ENCODE measurements at places on chromosomes 3 and 15. TPM values are rescaled to one million over a fixed set of nuclear protein-coding genes. Genes with fewer than 3 reads are reported as not detected.
A peak's percentile ranks its signal among the peaks of the same experiment; 100 is the strongest.

DNA sequence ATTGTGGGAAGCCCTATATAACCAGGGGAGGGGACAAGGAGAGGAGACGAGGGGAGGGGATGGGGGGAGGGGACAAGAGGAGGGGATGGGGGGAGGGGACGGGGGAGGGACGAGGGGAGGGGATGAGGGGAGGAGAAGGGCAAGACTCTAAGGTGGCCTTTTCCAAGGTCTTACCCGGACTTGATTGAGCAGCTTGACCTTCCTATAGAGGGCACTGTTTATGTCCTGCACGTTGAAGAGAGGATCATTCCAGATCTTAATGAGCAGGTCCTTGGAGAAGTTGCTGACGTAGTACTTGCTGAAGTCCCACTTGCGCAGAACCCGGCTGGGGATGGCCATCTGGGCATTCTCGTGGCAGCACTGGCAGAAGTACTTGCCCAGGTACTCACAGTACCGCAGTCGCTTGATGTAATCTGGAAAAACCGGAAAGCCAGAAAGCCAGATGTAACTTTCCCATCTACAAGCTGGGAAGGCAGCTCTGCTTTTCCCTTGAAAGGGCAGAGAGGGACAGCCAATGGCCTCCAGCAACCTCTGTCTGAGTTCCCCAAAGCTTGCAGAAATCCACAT, 55.7 kb downstream of the RUBCN start:
- DNase-seq, result no peak

GRCh38 chr3:117476572-117476971, 767.0 kb downstream of the TUSC7 start:
- DNase-seq, result no peak

DNA sequence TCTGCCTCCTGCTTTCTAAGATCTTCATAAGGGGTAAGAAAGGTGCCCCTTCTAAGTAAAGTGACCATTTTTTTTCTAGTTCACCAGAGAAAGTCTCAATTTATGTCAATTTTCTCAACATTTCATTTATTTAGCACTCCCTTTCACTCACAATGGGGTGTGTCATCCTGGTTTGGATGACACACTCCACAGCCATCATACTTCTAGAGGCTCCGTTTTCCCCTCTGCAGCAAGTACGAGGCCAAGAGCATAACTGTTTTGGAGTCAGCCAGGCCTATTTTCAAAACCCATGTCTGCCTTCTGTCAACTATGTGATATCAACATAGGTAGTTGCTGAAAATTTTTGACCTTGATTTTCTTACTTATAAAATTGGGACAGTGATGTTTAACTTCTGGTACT, 703.2 kb downstream of the NLGN1 start:
- no peak for DNase-seq

DNA sequence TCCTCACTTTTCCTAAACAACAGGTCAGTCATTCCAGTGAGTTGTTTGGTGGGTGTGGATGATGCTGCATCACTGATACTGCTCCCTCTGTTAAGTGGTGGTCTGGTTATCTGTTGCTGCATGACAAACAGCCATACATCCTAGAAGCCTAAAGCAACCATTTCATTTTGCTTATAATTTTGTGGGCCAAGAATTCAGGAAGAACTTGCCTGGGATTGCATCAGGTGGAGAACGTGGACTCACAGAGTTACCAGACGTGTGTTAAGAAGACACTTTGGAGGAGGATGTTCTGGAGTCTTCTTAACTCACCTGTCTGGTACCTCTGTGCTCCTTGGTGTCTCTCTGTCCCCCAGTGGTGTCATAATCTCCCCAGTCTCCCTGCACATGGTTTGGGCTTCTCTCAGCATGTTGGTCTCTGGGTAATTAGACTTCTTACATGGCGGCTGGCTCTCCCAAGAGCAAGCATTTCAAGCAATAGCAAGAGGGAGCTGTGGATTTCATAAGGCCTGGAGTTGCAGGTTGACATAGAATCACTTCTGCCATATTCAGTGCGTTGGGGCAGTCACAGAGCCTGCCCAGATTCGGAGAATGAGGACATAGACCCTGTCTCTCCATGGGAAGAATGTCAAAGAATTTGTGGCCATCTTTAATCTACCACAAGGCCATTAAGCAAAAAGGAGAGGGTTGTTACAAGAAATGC, 20.1 kb downstream of the USP3 start:
- no peak for DNase-seq

GRCh38 chr3:194137008-194137505, 1.1 kb downstream of the HES1 start:
- peak; percentile 40 for DNase-seq

DNA sequence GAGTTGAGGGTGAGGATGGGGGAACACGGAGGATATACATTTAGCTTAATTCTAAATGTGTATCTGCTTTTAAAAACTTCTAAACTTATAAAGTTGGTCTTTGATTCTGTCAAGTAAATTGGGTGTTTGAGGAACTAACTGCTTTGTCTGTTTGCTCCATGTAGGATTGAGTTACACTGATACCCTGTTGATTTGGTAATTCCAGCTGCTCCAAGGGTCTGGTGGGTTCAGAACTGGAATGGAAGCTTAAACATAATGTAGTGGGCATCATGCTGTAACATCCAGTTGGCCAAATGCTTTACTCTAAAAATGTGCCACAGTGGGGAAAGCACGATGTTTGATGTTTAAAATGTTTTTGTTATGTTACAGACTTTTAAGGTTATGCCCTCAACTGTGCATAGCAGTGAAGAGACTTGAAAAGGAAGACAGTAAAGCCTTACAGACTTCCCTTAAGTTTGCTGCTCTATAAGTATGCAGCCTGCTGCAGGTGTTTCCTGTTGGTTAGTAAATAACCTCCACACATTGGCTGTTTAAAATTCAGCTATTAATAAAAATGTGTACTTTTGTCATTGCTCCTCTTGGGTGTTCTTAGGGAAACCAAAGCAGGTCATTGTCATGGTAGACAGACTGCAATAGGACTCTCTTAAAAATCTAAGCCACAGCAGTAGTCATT, 5.9 kb upstream of the EDEM1 start:
- DNase-seq, result no peak

- no peak for DNase-seq
These were observed 29.6 kb downstream of the SST start for GRCh38 chr3:187640569-187641059.

DNA sequence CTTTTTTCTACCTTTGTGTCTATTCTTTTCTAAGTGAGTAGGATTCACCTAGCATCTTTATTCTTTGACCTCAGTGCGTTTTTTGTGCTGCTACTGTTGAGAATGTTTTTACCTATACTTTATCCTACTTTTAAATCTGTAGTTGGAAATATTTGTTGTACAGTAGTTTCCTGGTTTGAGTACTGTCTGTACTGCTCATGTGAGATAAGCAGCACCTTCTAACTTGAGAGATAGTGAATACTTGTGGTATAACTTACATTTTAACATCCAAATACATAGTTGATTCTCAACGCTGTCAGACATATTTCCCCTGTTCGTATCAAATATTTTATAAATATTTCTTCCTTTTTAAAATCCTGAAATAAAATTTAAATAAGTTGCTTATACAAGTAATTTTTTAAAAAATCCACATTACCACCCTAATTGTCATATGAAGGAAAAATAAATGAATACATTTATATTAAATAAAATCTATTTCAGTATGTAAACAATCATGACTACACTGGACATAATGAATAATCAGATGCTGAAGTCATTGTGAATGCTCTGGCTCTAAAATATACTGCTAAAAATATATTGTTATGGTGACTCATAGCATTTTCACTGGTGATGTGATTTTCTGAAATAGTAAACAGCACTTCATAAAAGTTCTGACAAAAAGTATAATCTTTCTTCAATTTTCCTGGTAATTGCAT, 17.4 kb downstream of the ATP11B start:
- DNase-seq, result no peak

- no peak for DNase-seq
These were observed 50.5 kb downstream of the CRYGS start for GRCh38 chr3:186493525-186494255.

DNA sequence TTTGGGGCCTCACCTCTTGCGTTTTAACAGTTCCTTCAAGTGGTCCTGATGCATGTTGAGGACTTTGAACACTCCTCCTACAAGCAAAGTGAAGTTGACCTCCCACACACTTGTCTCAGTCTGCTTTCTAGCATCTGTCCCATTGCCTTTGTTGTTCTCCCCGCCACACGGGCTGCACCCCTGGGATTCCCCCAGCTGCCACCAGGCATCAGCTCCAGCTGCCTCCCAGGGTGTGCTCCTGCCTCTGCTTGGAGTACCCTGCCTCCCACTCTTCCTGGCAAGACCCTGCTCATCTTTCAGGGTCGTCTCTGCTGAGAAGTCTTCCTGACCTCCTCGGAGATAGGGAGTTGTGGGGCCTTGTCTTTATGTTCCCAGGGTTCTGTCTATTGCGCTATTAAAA, 52.2 kb downstream of the IGF1R start:
- DNase-seq, result no peak

GRCh38 chr15:88428053-88428452, 39.1 kb downstream of the MRPL46 start:
- DNase-seq, result no peak

DNA sequence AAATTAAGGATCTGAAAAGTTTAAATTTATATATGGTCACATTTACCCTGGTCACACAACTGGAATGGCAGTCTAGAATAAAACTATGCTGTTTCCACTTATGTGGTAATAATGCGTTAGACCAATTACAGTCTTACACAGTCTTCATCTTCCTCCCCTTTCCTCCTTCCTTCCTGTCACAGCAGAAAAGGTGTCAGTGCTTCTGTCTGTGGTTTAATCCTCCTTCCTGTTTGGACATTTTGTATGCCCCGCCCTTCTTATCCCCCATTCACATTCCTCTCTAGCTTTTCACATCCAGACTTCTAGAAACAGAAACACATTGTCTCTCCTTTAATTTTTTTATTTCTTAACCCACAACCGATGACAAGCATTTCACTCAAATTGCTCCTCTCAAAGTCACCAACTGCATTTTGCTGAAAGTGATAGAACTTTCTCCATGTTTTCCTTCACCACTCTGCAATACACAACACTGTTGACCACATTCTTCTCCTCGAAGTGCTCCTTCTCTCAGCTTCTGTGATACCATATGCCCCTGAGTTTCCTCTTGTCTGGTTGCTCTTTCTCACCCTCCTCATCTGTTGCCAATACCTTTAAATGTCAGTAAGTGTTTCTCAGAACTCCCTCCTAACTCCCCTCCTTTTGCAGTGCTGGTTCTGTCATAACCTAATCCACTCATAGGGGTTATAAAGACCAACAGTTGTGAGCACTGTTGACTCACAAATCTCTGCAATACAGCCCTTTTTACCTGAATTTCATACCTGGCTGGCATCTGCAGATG, 271.6 kb downstream of the UBE2E2 start:
- DNase-seq, result no peak

- no peak for DNase-seq
These were observed 14.9 kb upstream of the HES1 start for GRCh38 chr3:194120789-194121770.

GRCh38 chr3:56525291-56525690, 31.7 kb upstream of the CCDC66 start:
- no peak for DNase-seq

DNA sequence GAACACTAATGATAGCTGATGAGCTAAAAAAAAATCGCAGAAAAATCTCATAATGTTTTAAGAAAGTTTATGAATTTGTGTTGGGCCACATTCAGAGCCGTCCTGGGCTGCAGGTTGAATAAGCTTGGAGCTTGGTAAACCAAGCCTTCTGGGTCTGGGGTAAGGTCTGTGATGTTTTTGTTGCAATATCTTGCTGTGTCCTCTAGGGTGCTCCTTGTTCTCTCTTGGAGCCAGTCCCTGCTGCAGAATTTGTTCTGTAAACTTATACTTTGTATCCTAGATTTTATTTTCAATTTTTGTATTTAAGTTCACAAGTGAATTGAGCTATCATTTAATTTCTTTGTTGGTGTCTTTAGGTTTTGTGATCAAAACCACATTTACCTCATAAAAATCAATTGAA, 143.7 kb downstream of the NR1D2 start:
- no peak for DNase-seq

DNA sequence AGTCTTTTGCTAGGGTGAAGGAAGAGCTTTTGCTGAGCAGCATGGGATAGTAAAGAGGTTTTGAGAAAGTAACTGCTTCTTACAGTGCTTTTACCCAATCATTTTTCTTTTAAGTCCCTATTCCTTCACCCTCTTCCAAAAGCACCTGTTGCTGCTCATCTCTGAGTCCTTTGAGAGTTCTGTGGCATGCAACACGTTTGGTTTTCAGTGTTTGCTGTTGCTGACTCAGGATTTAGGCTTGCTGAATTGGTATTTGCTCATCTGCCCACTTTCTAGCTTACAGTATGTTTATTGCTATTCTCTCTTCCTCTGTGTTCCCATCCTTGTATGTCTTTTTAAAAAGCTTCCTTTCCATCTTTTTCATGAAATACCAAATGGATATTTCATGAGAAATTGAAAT, 55.9 kb upstream of the THRB start:
- no peak for DNase-seq

DNA sequence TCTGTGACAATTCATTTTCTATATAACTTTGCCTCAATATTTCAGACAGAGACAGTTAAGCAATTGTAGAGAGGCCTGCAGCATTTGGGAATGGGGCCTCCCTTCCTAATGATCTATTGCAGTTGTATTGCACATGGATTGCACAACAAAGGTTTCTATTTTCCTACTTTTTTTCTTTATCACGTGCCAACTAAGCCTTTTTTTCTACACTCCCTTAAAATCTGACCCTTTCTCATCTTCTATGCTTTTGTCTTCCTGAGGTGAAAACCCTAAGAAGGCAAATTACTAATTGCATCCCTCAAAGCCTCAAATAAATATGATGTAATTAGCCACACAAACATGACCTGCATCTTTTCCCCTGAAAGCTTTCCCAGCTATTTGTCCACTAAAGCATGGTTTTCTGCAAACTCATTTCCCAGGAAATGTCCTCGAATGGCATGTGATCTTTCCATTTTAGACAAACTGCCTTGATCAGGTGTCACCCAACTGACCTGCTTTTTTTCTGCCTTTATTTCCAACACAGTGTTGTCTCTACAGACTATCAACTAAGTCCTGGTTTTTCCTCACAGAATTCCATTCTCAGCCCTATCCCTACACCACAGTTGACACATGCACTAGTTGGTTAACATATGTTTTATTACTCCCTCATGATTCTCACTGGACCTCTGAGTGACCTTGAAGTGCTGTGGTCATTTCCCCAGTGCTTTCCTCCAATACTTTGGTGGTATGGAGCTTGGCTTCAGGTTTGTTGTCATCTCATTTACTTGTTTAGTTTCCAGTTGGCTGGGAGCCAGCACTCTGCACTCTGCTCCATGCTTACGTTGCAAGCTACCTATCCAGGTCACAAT, 31.9 kb upstream of the TSC22D2 start:
- DNase-seq, result no peak

The TRPM1 gene
- total RNA-seq, result not detected

The MYO5C gene
- total RNA-seq, result 3.2 TPM

The AADACL2 gene
- not detected for total RNA-seq

The CPLX3 gene
- total RNA-seq, result not detected

The RPL32 gene
- 1,764 TPM for total RNA-seq

The MKRN3 gene
- total RNA-seq, result 1.5 TPM

The CSPG4 gene
- not detected for total RNA-seq

The FAM107A gene
- total RNA-seq, result not detected

The PPARG gene
- total RNA-seq, result not detected

The NMNAT3 gene
- total RNA-seq, result 0.18 TPM
